Fibroblast of skin of left biceps (primary cell): ENCODE measurements at places on chromosomes 4 and X.

DNA sequence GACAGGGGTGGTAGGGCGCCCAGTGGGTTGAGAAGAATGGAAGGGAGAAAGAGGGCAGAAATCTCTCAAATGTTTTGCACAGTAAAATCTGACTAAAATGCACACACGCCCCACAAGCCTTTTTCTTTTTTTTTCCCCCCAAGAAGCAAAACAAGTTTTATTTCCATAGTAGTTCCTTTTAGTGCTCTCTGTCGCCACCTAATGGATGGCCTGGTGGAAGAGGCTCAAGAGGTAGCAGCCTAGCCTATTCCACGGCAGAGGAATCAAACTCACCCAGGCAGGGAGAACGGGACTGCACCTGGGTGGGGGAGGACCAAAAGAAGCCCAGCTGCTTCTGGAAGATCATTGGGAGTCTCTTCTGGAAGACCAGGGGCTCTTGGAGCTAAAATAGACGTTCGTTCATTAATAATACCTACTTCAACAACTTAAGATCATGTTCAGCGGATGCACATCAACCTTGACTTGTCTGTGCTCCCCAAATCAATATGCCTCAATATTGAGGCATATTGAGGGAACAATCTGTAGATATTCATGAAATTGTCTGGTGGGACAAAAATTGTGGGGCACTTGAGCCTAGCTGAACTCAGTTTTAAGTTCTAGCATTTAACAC, 31.6 kb upstream of the IRAK1 start:
- no peak for DNase-seq

- no peak for DNase-seq
These were observed 163.1 kb downstream of the CPE start for GRCh38 chr4:165541851-165542459.

- peak; percentile 24 for DNase-seq
These were observed 17.7 kb downstream of the ACSL1 start for GRCh38 chr4:184807797-184808712.

DNA sequence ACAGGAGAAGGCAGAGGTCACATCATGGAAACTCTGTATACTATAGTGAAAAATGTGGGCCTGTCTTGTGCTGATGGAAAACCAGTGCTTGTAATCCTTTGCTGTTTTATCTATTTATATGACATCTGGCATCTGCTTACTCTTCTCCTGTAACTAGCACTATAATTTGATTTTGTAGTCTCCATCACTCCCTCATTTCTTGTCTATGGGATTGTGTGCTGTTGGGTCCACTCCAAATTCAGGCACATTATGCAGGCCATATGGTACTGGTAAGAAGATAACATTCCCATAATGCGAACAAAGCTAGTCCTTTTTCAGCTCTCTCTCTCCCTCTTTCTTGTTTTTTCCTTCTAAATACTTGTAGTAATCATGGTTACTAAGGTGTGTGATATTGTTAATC, 581.2 kb upstream of the IGFBP7 start:
- DNase-seq: no peak

DNA sequence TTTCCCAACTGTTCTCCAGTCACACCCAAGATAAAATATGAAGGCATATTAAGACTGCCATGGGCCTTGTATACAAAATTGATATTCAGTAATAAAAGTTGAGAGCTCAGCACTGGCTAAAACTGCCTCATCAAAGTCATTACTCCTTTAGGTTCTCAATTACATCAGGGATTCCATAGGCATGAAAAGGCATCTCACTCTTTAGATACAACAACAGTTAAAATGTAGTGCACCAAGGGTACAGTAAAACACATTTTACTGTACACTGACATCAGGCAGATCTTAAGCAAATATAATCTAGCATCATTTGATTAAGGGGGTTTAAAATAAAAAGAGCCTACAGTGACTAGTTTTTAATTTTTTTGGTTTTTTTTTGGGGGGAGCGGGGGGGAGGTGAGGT, 107.7 kb downstream of the PPP3CA start:
- DNase-seq: no peak
